Endothelial cell of umbilical vein (primary cell): ENCODE measurements at places on chromosomes 5 and 9. TPM values are rescaled to one million over a fixed set of nuclear protein-coding genes. Genes with fewer than 3 reads are reported as not detected.

EQTN gene
- polyA plus RNA-seq, result not detected in 2 replicates

FST gene
- 13.7 and 20.8 TPM in 2 replicates for polyA plus RNA-seq

MAMDC2 gene
- 1.1 TPM in 2 replicates for polyA plus RNA-seq

- H3K27ac ChIP-seq, result peak overlapping the region; percentile 78
Measured at GRCh38 chr9:87497080-87497603, 525 bp upstream of the DAPK1 start.

DNA sequence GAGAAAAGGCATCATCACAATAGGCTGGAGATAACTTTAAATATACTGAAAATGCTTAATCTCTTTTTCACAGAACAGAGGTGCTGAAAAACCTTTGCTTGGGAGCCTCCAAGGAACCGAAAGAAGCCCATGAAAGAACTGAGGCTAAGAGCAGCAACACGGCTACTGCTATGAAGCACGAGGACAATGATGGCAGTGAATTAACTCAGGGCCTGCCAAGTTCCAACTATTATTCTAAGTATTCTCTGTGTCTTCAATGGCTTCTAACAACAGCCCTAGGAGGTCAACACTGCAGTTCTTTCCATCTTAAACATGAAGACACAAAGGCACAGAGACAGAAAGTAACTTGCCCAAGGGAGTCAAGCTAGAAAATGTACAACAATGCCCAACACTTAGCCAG is 293.0 kb upstream of the DAP start:
- H3K36me3 ChIP-seq, result no peaks in the 10 kb centered on the region
- no peak overlapping the region for H3K4me3 ChIP-seq
- H3K27ac ChIP-seq, result no peak overlapping the region

GRCh38 chr5:173866243-173866857 is 21.8 kb upstream of the CPEB4 start:
- no peaks in the 10 kb centered on the region for H3K27me3 ChIP-seq
- H3K4me3 ChIP-seq, result no peak overlapping the region
- H3K36me3 ChIP-seq, result no peaks in the 10 kb centered on the region

GRCh38 chr5:7395432-7395946 is 449 bp upstream of the ADCY2 start:
- no peak overlapping the region for H3K27ac ChIP-seq
- H3K4me1 ChIP-seq, result no peaks in the 10 kb centered on the region
- no peaks in the 10 kb centered on the region for H3K36me3 ChIP-seq
- no peak overlapping the region for H3K4me3 ChIP-seq
- DNase-seq, result no peak

DNA sequence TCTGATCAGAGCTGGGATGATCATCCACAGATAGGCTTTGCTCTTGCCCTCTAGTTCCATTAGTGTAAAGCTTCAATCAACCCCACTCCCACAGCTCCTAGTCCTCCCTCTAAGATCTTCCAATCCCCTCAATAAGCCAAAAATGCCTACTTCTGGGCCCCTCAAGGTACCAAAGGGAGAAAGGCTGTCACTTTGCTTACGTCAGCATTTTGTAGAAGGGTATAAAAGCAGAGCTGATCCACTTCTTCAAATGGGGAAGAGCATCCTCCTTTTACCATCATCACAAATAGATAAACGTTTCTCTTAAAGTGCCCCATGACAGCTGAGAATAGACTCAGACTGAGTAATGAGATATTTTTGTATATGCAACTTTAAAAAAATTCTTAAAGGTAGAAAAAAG is 13.1 kb upstream of the ADGRV1 start:
- no peak overlapping the region for H3K4me3 ChIP-seq
- H3K27me3 ChIP-seq, result peaks cover 11% of the 10 kb centered on the region
- no peaks in the 10 kb centered on the region for H3K36me3 ChIP-seq
- H3K4me1 ChIP-seq, result no peaks in the 10 kb centered on the region
- H3K27ac ChIP-seq, result no peak overlapping the region

DNA sequence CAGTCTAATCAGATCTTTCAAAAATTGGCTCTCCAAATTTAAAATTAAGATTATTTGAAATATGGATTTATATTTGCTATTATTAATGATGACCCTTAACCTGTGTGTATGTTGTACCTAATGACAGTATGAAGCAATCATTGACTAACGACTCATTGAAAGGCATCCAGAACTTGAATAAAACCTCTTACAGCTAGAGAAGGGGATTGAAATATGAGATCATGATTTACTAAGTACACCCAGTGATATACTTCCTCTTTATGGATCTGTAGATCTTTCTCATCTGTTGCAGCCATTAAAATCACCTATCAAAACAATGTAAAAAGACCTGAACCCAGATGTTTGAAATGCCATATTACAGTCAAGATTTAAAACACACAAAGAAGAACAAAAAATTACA is 126.5 kb downstream of the RPS23 start:
- H3K36me3 ChIP-seq, result no peaks in the 10 kb centered on the region
- H3K27ac ChIP-seq, result no peak overlapping the region
- H3K4me3 ChIP-seq, result no peak overlapping the region
- no peaks in the 10 kb centered on the region for H3K4me1 ChIP-seq
- H3K27me3 ChIP-seq, result no peaks in the 10 kb centered on the region
